ENCODE measurements at places on chromosomes 2 and 18.

DNA sequence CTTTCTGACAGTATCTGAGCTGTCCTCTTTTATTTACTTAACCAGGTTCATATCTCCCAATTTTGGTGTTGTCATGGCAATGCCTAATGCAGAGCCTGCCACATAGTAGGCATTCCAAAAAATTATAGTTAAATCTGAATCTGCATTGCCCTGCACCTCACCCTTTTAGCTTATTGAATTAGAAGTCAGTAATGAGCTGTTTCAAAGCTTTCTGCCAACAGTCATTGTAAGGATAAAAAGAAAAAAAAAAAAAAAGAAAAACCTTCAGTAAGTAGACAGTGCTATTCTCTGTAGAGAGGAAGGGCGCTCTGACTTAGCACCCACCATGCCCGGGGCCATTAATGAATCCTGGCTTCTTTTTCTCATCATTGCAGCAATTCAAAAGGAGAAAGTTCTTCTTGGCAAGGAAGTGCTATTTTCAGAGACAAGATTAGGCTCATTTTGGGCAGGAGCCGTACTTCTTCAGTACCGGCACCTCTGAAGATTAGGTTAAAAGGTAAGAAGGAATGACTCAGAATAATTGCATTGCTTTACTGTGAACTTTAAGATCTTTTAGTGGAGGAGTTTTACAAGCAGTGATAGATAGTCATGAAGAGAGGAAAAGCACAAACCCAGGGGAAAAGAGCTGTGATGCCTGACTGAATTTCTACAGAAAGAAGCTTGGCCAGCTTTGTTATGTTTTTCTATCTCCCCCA, 2041.2 kb upstream of the PIK3C3 start:
- DNase-seq, result no peak

GRCh38 chr2:229920011-229920641, 1.7 kb downstream of the TRIP12 start:
- peak; percentile 18 for DNase-seq

- no peak for DNase-seq
Measured at GRCh38 chr2:238966072-238966937, 118.4 kb downstream of the TWIST2 start.

DNA sequence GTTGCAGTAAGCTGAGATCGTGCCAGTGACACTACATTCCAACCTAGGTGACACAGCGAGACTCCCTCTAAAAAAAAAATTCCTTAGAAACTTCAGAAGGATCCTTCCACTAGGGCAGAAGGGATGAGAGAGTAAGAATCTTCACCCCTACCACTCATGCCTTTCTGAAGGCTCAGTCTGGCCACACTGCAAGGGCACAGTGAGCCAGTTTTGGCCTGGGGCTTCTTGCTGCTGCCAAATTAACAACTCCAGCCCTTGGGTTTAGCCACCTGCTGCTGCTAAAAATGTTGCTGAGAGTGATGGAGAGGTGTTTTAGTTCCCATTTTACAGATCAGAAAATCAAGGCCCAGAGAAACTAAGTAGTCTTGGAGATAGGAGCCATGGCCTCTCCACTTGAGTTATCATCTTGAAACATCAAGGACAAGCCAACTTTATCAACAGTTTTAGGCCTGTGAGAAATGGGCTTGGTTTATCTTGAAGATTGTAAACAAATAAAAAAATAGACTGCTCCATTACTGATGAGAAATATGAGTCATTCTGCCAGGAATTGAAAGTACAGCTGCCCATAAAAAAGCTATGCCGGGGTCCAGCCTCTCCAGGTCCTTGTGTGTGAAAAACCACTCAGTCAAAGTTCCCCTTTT, 31.9 kb upstream of the CASP8 start:
- no peak for DNase-seq

DNA sequence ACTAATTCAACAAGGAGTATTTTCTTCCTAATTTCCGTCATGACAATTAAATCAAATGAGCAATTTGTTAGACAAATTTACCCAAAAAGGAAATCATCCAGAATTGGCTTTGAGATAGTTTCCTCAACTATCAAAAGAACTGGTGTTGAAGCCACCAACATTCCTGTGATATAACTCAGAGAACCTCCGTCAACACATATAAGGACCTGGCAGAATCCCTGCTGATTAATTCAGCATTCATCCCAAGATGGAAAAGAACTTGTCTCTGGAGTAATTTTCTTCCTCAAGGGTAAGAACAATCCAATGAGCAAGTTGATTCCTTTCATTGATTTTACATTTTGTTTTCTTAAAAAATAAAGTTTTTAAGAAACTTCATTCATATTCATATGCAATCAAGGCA, 62.0 kb downstream of the MBD2 start:
- no peak for DNase-seq

DNA sequence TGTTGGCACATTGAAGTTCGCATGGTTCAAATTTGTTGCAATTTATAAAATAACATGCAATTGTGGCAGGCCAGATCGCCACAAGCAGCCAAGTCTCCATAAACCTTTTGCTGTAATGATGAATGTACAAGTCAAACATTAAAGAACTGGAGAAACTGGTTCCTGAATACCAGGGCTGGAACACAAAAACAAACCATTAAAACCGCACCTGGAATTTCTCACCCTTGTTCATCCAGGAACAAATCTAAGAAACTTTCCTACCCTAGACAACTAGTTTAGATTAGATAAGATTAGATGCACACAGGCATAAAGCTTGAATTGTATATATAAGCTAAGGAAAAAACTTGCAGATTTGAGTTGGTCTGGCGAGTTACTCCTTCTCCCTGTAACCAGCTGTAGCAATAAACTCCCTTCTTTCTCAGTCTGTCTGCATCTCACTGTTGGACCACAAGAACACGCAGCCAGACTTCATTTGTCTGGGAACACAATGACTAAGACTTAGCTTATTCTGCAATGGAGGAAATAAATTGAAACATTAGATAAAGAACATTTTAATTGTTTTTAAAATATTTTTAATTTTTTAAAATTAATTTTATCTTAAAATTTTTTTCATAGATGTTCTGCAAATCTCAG, 1835.5 kb upstream of the LRRTM1 start:
- DNase-seq, result no peak

GRCh38 chr2:25253153-25253626, 84.8 kb upstream of the POMC start:
- no peak for DNase-seq

- no peak for DNase-seq
Measured at GRCh38 chr2:168397629-168398028, 58.4 kb upstream of the CERS6 start.

- no peak for DNase-seq
Measured at GRCh38 chr2:69972822-69973221, 11.4 kb upstream of the ASPRV1 start.

GRCh38 chr2:12325806-12326205, 390.9 kb upstream of the TRIB2 start:
- DNase-seq, result no peak

GRCh38 chr18:23627321-23627720, 35.4 kb downstream of the ANKRD29 start:
- no peak for DNase-seq

Data from T-cell (primary cell).